Ovary (tissue), 10 donors: ENCODE measurements at places on chromosomes 4 and X.
A peak's percentile ranks its signal among the peaks of the same experiment; 100 is the strongest.

- DNase-seq = no peak
These were observed 6.1 kb downstream of the SGCB start for GRCh38 chr4:52032005-52032404.

DNA sequence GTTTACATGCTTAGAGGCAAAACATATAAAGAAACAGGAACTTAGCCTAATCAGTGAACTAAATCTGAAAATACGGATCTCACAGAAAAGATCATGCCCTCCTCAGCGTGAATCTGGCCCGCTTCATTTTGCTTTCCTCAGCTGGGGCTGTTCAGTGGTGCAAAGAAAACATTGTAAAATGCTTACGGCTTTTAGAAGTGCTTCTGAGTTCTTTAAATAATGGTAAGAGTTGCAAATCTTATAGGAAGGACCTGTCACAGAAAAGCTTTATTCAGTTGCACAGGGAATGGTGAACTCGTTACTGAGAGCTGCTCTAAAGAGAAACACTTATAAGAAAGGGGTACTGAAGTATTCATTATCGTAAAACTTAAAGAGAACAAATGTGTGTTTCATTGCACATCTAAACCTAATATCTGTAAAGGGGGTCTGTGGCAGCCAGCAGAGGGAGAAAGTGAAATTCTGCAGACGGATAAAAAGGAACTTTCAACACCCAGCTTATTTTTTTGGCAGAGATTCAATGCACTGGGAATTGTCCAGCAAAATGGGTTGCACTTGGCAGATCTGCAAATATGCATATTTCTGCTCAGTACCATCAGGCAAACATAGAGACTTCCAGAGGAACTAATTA, 139.2 kb upstream of the ANK2 start:
- peak; percentile 28 for DNase-seq

- no peak for DNase-seq
These were observed 5.6 kb downstream of the NYX start for GRCh38 chrX:41452565-41453356.

GRCh38 chrX:71998836-71999509, 88.3 kb downstream of the NHSL2 start:
- DNase-seq = no peak

DNA sequence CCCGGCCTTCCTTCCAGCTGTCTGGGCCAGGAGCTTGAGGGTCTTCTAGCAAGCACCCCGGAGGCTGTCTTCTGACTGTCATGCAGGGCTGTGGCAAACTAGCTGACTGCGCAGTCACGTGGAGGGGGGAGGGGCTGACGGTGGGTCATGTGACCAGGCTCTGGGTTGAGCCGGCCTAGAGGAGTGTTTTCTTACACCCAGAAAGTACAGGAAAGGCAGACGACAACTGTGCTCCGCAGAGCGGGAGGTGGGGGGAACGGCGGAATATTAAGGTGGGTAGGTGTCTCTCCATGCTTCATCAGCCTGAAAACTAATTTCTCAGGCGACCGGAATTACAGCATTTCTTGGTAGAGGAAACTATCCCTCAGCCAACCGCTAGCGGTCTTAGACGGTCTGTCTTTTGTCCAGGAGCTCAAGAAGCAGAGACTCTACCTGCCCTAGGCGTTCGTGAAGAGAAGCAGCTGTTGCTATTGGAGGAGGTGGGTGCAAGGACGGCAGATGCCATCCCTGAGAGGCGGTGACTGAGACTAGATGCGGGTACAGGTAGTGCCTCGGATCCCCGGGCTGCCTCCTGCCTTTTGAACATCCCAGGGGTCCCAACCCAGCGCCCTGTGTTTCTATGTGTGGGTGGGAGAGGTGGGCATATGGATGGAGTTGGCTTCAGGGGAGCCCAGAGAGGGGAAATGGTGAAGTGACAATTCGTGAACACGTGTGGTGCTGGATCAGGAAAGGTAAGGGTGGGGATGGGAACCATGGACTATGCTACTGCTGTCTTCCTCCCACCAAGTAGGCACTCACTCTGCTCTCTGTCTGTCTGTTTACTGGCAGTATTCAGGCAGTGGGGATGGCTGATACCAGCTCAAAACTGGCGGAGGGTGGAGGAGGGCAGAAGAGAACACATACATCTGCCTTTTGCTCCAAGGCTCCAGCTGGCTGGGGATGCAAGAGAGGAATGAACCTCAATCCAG, 8.8 kb downstream of the GPRASP1 start:
- peak; percentile 80 for DNase-seq

- no peak for DNase-seq
These were observed 404 bp downstream of the PPP2R3B start for GRCh38 chrX:386239-386767.

DNA sequence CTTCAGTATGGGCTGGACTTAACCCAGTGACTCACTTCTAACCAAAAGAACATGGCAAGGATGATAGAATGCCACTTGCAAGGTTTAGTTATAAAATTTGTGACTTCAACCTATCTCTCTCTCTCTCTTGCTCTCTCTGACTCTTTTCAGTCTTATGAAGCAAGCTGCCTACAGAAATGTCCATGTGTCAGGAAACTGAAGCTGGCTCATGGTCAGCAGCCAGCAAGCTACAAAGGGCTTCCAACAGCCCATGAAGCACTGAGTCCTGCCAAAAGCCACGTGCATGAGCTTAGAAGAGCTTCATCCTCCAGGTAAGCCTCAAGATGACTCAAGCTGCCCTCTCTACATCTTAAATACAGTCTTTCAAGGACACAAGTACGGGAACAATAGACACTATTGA, 100.3 kb downstream of the HS3ST1 start:
- DNase-seq = no peak

- no peak for DNase-seq
These were observed 1134.4 kb downstream of the PDHA2 start for GRCh38 chr4:96974295-96974694.
